T-cell (primary cell): ENCODE measurements at places on chromosomes 2 and 18. TPM values are rescaled to one million over a fixed set of nuclear protein-coding genes. Genes with fewer than 3 reads are reported as not detected.

The DNER gene
- total RNA-seq = 0.15 TPM

GRCh38 chr2:19649142-19649541 is 252.6 kb downstream of the TTC32 start:
- H3K27me3 ChIP-seq = no peaks in the 10 kb centered on the region
- H3K4me1 ChIP-seq = no peaks in the 10 kb centered on the region
- H3K36me3 ChIP-seq = no peaks in the 10 kb centered on the region
- H3K27ac ChIP-seq = no peak overlapping the region
- DNase-seq = no peak

The ARID5A gene
- total RNA-seq = 105 TPM

The LYPD6B gene
- total RNA-seq = not detected

The PLB1 gene
- total RNA-seq = 2.5 TPM

GRCh38 chr18:75066936-75067335 is 142.0 kb downstream of the PTGR3 start:
- no peaks in the 10 kb centered on the region for H3K27me3 ChIP-seq
- H3K36me3 ChIP-seq = peaks cover 14% of the 10 kb centered on the region
- peaks cover 15% of the 10 kb centered on the region for H3K4me1 ChIP-seq
- no peak overlapping the region for H3K4me3 ChIP-seq

DNA sequence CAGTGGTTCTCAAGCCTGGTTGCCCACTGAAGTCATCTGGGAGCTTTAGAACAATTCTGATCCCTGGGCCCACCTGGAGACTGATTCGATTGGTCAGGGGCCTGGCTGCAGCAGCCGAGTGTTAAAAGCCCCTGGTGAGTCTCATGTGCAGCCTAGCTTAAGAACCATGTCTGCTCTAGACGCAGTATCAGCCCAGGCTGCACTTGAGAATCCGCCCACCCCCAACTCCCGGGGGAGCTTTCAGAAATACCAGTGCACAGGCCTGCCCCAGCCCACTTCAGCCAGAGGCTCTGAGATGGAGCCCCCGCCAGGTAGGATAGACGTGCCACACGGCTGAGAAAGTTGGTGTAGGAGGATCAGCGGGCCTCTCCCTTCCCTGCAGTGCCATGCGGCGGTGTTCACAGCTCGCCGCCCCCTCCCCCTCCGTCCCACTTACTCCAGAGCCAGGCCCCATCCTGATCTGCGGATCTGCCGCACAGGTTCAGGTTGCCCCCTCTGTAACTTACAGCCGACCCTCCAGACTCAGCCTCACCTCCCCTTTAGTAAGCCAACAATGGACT is 209.0 kb upstream of the RAB12 start:
- H3K36me3 ChIP-seq = peaks cover 2% of the 10 kb centered on the region
- H3K4me3 ChIP-seq = no peak overlapping the region
- no peak overlapping the region for H3K27ac ChIP-seq

The DNAH6 gene
- 1.2 TPM for total RNA-seq

DNA sequence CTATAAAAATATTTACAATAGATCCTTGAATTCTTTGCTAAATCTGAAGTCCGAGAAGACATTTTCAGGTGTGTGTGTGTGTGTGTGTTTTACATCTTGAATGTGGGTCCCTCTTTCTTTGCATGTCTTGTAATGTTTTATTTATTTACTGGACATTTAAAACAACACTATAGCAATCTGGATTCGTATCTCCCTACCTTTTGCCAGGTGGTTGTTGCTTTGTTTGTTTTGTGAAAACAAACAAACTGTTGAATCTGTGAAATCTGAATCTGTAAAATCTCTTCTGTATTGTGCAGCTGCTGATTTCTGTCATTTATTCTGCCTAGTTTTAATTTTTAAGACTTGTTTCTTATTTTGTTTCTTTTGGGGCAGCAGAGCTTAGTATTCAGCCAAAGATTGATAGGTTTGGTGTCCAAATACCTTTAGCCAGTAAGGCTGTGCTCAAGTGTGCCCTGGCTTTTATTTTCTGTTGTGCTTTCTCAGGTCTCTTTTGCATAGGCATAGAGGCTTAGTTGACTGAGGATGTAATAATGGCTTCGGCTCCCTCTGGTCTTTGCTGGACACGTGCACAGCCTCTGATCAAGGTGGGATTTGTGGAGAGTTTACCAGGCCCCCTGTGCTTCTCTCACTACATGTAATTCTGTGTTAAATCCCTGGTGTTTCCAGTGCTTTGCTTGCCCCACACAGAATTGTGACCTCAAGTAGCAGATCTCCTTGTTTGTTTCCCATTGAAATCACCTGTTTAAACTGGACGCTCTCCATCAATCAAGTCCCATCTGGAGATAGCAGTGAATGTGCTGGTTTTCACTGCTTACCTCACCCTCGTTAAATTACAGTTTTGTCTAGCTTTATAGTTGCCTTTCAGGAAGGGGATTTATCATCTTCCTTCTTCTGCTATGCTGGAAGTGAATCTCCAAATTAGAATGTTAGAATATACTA is 71.1 kb downstream of the BIRC6 start:
- H3K27ac ChIP-seq = no peak overlapping the region
- no peak for DNase-seq
- no peaks in the 10 kb centered on the region for H3K27me3 ChIP-seq
- H3K4me3 ChIP-seq = no peak overlapping the region

GRCh38 chr2:230050136-230050535 is 18.6 kb downstream of the SLC16A14 start:
- DNase-seq = no peak
- H3K4me1 ChIP-seq = no peaks in the 10 kb centered on the region
- no peaks in the 10 kb centered on the region for H3K27me3 ChIP-seq
- no peak overlapping the region for H3K27ac ChIP-seq
- H3K36me3 ChIP-seq = no peaks in the 10 kb centered on the region

GRCh38 chr2:160931531-160931930 is 228.7 kb upstream of the TANK start:
- no peak overlapping the region for H3K4me3 ChIP-seq
- DNase-seq = no peak
- H3K27me3 ChIP-seq = no peaks in the 10 kb centered on the region
- no peak overlapping the region for H3K27ac ChIP-seq

GRCh38 chr2:196801674-196802261 is 2.3 kb upstream of the GTF3C3 start:
- DNase-seq = no peak
- H3K36me3 ChIP-seq = peaks cover 8% of the 10 kb centered on the region
- H3K4me3 ChIP-seq = no peak overlapping the region
- H3K27ac ChIP-seq = no peak overlapping the region
- no peaks in the 10 kb centered on the region for H3K27me3 ChIP-seq

The ERFE gene
- total RNA-seq = not detected

The GCG gene
- total RNA-seq = not detected

The DYNAP gene
- not detected for total RNA-seq

DNA sequence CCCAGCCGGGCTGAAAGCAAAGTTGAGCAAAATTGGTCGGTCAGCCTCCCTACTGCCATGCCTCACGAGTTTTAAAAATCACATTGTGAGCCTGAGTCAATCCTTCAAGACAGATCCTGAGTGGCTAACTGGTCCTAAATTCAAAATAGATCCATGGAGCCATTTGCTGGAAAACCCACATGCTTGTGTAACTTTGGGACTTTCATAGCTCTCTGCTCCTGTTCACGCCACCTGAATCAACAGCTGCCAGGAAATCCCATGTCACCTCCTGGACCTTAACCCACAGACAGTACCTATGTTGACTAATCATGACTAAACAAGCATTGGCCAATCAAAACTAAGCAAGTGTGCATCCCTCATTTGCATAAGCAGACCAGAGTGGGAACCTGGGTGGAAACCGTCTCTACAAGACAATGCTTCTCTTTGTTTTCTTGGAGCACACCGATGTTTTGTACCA is 42.8 kb upstream of the LDLRAD4 start:
- H3K27ac ChIP-seq = no peak overlapping the region
- H3K4me1 ChIP-seq = peaks cover 5% of the 10 kb centered on the region
- no peak for DNase-seq
- H3K36me3 ChIP-seq = no peaks in the 10 kb centered on the region
- H3K4me3 ChIP-seq = no peak overlapping the region

- H3K4me1 ChIP-seq = peaks cover 9% of the 10 kb centered on the region
- H3K27me3 ChIP-seq = no peaks in the 10 kb centered on the region
- DNase-seq = peak; percentile 0
- H3K36me3 ChIP-seq = no peaks in the 10 kb centered on the region
- H3K4me3 ChIP-seq = peak within 1 kb of the TSS; percentile 73
Measured at GRCh38 chr2:186848873-186849578, at the start of gene ZSWIM2. Gene ZSWIM2 (minus strand): TSS chr2:186849170. CDS start chr2:186849130, 40 bp downstream.

GRCh38 chr2:221896505-221897151 is 324.5 kb upstream of the EPHA4 start:
- H3K27me3 ChIP-seq = no peaks in the 10 kb centered on the region
- H3K4me1 ChIP-seq = no peaks in the 10 kb centered on the region
- no peak overlapping the region for H3K27ac ChIP-seq
- DNase-seq = no peak
- H3K4me3 ChIP-seq = no peak overlapping the region

The SOX11 gene
- total RNA-seq = not detected

DNA sequence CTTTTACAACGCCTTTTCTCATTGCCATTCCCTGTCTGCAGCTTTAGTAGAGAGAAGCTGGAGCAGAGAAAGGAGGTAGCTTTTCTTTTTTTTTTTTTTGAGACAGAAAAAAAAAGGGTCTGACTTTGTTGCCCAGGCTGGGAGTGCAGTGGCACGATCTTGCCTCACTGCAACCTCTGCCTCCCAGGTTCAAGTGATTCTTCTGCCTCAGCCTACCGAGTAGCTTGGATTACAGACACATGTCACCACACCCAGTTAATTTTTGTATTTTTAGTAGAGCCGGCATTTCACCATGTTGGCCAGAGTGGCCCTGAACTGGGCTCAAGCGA is 25.0 kb upstream of the ACSL3 start:
- H3K4me1 ChIP-seq = no peaks in the 10 kb centered on the region
- H3K4me3 ChIP-seq = no peak overlapping the region
- DNase-seq = no peak
- H3K27ac ChIP-seq = no peak overlapping the region

- H3K4me1 ChIP-seq = no peaks in the 10 kb centered on the region
- H3K36me3 ChIP-seq = peaks cover 17% of the 10 kb centered on the region
- H3K27me3 ChIP-seq = no peaks in the 10 kb centered on the region
- DNase-seq = no peak
- no peak overlapping the region for H3K4me3 ChIP-seq
- H3K27ac ChIP-seq = no peak overlapping the region
Measured at GRCh38 chr2:171814883-171815282, 79.2 kb downstream of the SLC25A12 start.

- DNase-seq = no peak
- no peaks in the 10 kb centered on the region for H3K4me1 ChIP-seq
- H3K27ac ChIP-seq = no peak overlapping the region
- no peaks in the 10 kb centered on the region for H3K27me3 ChIP-seq
- H3K4me3 ChIP-seq = no peak overlapping the region
Measured at GRCh38 chr18:24246143-24246542, 107.3 kb downstream of the CABYR start.

- H3K27ac ChIP-seq = no peak overlapping the region
- no peaks in the 10 kb centered on the region for H3K4me1 ChIP-seq
- no peak overlapping the region for H3K4me3 ChIP-seq
- no peak for DNase-seq
- H3K27me3 ChIP-seq = peaks cover 8% of the 10 kb centered on the region
- no peaks in the 10 kb centered on the region for H3K36me3 ChIP-seq
Measured at GRCh38 chr18:46700066-46700824, 43.2 kb upstream of the LOXHD1 start.

The MBP gene
- 152 TPM for total RNA-seq

DNA sequence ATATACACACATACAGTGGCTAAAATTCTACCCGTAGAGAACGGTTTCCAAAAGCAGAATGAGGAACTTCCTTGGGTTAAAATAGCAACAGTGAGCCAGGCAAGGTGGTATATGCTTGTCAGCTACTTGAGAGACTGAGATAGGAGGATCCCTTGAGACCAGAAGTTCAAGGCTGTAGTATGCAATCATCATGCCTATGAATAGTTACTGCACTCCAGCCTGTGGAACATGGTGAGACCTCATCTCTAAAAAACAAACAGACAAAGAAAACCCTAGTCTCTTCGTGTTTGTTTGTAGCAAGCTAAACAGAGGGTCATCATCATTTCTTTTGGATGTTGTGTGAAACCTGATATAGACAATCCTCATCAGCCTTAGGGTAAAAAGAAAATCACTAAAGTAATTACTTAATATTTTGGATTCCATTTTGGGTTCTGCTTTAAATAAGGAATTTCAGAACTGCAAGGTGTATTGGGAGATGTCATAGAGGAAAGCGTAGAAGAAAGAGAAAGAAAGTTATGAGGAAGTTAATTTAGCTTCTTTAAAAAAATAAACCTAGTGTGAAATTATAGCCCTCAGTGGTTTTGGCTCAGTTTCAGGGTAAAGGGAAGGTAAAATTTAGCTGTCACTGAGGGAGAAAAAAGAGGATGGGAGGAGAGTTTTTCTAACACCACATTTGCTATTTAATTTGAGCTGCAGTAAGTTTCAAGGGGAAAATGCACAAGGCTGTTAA is 46.5 kb downstream of the PLEK start:
- H3K36me3 ChIP-seq = no peaks in the 10 kb centered on the region
- H3K4me3 ChIP-seq = no peak overlapping the region
- no peak for DNase-seq
- H3K4me1 ChIP-seq = peaks cover 18% of the 10 kb centered on the region
- peak overlapping the region; percentile 42 for H3K27ac ChIP-seq
- H3K27me3 ChIP-seq = no peaks in the 10 kb centered on the region

DNA sequence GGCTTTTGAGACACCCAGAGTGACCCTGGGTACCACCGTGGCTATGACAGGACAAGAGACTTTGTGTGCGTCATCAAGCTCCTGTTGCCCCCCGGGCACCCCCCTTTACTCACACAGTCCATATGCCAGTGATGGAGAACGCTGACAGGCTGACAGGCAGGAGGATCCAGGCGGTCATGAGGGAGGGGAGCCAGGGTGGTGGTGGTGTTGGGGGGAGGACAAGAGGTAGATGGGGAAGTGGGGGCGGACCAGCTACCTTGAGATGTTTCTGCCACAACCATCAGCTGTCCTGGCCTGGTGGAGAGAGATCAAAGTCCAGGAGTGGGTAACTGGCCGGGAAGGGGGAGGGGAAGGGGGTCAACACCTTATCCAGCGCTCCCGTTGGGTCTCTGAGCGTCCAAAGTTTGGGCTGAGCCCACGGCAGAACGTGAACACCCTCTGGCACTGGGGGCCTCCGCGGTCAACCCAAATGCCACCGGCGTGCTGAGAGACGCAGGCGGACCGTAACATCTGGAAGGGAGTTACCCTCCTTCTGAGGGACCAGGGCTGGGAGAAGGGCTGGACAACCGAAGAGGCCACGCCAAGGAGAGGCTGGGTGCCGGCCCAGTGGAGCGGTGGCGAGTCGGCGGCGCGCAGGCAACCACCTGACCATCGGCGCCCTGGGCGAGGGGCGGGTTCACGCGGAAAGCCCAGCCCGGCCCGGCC is 575 bp downstream of the TMEM150A start:
- H3K27me3 ChIP-seq = no peaks in the 10 kb centered on the region
- H3K4me1 ChIP-seq = peaks cover 5% of the 10 kb centered on the region
- H3K36me3 ChIP-seq = peaks cover 15% of the 10 kb centered on the region
- no peak for DNase-seq

- H3K4me1 ChIP-seq = no peaks in the 10 kb centered on the region
- no peak overlapping the region for H3K4me3 ChIP-seq
- H3K27ac ChIP-seq = no peak overlapping the region
Measured at GRCh38 chr2:62339837-62340236, 143.9 kb downstream of the B3GNT2 start.
